ENCODE measurements at places on chromosomes 2 and 18.
A peak's percentile ranks its signal among the peaks of the same experiment; 100 is the strongest.

GRCh38 chr18:77199707-77200106 is 49.9 kb upstream of the GALR1 start:
- DNase-seq, result no peak

DNA sequence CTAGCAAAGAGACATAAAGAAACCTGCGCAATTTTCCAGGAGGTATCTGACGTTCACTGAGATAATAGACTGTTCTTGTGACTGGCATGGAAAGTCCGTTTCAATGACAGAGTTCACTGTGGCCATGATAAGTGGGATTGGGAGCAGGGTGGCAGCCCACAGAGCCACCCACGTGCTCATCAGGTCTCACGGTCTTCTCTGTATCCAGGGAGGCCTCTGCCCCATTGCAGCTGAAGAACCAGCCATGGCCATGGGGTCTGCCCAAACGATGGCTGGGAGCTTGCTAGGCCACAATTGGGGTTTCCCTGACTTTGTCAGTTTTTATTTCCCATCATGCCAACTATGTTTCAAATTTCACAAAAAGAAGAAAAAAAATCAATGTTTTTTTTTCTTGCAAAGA is 57.2 kb downstream of the PDCL3 start:
- DNase-seq, result no peak

GRCh38 chr2:58900246-58901027 is 659.3 kb upstream of the FANCL start:
- no peak for DNase-seq

DNA sequence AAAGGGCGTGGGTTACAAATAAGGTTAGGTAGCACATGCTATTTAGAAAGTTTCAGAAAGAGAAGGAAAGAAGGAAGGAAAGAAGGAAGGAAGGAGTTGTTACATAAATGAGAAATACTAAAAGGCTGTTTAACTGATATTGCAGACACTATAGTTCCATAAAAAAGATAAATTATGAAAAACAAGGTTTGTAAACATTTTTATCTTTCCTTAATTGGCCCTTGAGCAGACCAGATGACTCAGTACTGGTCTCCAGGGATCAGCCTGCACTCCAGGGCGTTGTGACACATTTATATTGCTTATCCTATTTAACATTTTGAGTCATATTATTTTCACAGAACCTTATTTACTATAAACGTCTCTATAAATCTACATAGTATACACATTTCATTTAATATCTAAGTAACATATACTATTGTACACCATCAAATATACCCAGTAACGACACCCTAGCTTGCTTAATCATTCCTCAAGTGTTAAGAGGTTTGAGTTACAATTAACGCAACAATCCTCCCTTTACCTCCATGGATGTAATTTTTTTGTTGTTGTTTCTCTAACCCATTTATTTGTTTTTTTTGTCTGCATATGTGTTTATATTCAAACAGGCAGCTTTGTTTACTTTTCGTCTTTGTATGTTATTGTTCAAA is 2.8 kb upstream of the RAB31 start:
- no peak for DNase-seq

DNA sequence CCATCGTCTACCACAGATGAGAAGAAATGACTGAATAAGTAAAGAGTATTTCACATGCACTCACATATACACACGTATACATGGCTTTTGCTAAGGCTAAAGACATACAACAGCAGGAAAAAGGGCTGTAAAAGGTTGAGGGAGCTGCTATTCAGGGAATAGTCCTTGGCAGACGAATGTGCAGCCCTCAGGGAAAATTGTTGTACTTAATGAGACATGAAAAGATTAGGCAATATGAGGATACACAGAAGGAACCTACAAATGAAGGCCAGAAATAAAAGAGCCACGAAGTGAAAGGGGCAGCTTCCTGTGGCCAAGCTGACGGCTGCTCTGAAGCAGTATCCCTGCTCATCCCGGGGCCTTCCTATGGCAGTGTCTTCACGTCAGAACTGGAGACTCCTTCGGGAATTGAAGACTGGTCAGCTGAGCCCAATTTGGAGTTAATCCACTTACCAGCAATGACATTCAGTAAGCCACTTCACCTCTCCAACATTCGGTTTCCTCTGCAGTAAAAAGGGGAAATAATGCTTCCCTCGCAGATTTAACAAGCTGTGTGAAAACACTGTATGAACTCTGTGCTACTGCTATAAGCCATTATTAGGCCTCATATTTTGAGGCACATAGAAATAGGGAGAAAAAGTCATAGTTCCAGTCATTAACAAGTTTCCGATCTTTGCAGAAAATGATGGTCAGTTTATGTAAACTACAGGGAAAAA is 221.8 kb downstream of the STK39 start:
- no peak for DNase-seq

GRCh38 chr18:67104700-67105284 is 411.7 kb downstream of the DSEL start:
- DNase-seq, result peak; percentile 4

DNA sequence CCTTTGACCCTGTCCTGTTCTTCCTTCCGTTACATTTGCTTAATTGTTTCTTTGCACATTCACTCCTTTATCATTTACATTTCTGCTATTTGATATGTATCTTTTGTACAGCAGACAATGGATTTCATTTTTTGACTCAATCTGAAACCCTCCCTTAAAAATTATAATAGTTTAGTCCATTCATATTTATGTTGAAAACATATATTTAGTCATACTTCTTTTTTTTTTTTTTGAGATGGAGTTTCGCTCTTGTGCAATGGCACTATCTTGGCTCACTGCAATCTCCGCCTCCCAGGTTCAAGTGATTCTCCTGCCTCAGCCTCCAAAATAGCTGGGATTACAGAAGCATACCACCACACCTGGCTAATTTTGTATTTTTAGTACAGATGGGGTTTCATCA is 95.3 kb upstream of the TGFA start:
- DNase-seq, result no peak

DNA sequence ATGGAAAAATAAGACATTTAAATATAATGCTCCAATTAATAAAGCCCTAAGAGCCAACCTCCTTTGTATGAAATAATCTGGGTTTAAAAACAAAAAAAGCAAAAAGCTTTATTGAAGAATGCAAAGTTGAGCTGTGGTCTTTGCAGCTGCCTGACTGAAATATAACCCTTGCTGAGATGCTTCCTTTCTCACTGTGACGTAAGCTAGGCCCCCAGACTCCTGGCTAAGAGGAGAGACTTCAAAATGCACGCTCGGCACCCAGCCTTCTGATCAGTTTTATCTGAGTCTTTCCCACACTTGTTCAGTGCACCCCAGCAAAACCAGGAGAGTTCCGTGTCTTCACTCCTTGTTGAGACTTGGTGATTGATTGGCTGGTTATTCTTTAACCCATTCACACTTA is 115.3 kb downstream of the BCL11A start:
- DNase-seq, result no peak

DNA sequence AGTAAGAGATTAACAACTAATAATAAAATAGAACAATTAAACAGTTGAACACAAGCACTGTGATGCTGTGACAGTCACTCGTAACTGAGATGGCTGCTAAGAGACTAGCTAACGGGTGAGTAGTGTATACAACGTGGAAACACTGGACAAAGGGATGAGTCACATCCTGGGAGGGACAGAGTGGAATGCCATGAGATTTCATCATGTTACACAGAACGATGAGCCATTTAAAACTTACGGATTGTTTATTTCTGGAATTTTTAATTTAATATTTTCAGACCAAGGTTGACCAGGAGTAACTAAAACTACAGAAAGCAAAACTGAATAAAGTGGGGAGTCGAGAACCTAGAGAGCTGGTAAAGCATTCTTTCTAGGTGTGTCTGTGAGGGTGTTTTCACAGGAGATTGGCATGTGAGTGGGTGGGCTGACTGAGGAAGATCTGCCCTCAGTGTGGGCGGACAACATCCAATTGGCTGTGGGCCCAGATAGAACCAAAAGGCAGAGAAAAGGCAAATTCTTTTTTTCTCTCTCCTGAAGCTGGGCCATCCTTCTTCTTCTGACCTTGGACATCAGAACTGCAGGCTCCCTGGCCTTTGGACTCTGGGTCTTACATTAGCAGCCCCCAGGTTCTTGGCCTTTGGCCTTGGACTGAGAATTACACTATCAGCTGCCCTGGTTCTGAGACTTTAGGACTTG is 14.6 kb downstream of the TMSB10 start:
- no peak for DNase-seq

- DNase-seq, result no peak
Measured at GRCh38 chr18:49547701-49548100, 14.2 kb upstream of the LIPG start.

DNA sequence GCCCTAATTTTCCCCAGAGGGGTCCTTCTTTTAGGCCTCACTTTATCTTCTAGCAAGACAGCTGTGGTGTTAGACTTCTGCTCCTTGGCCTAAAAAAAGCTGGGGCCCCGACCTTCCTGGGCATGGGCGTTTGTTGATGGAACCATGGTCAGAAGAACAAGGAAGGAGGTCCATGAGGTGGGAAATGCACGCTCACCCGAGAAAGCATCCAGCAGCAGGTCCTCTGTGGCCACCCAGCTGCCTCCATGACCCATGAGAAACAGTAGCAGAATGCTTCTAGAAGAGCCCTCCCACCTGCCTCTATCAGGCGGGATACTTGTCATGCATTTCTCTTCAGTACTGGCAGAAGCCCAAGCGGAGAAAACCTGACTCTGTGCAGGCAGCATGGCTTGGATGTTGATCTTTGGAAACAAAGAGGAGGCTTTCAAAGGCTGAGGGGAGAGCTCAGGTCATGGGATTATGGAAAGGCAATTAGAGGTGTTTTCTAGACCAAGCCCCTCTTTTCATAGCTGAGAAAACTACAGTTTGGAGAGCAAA is 249.1 kb downstream of the FAM210A start:
- DNase-seq, result no peak

DNA sequence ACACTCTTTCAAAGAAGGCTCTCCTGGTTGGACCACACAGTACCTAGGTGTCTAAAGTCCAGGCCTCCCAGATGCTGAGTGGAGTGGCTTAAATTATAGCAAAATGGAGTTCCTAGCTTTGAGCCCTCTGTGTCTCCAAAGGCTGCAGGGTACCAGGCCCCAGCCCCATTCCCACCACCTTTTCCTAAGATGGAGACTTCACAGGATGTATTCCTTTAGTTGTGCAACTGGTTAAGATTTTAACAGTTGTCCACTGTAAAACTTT is 4.9 kb downstream of the SMAD7 start:
- no peak for DNase-seq

DNA sequence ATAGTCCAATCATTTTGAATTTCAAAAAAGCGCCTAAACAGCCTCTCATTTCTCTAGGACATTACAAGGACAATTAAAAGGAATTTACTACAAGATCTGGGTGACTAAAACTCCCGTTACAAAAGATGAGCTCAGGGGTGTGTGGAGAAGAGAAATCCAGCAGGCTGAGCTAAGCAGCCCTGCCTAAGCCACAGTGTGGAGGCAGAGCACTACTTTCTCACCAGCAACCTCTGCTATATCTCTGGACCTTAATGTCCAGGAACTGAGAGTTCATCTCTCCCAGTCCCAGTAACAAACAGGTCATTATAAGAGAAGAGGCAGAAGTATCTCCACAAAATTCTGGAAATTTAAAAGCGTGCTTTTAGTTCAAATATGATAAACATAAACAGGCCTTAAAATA is 18.9 kb upstream of the ANKRD62 start:
- DNase-seq, result no peak

- no peak for DNase-seq
Measured at GRCh38 chr18:35432565-35433001, 55.4 kb upstream of the ZNF396 start.

DNA sequence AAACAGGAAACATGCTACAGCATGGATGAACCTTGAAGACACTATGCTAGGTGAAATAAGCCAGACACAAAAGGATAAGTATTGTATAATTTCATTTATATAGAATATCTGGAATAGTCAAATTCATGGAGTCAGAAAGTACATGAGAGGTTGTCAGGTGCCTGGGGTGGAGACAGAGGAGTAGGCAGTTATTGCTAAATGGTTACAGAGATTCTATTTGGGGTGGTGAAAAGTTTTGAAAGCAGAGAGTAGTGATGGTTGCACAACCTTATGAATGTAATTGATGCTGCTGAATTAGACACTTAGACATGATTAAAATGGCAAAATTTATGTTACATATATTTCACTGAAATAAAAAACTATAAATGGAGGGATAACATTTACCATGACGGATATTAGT is 197.4 kb downstream of the VAPA start:
- DNase-seq, result no peak

- DNase-seq, result no peak
Measured at GRCh38 chr18:55869556-55870501, 281.8 kb upstream of the TCF4 start.

- no peak for DNase-seq
Measured at GRCh38 chr18:3330622-3331021, 68.7 kb downstream of the MYL12B start.

- no peak for DNase-seq
Measured at GRCh38 chr2:132760405-132760804, 90.4 kb upstream of the LYPD1 start.

GRCh38 chr2:152825834-152826233 is 107.4 kb downstream of the ARL6IP6 start:
- no peak for DNase-seq

GRCh38 chr2:229815342-229815741 is 101.0 kb upstream of the DNER start:
- no peak for DNase-seq

GRCh38 chr2:58852905-58853304 is 611.8 kb upstream of the FANCL start:
- no peak for DNase-seq

DNA sequence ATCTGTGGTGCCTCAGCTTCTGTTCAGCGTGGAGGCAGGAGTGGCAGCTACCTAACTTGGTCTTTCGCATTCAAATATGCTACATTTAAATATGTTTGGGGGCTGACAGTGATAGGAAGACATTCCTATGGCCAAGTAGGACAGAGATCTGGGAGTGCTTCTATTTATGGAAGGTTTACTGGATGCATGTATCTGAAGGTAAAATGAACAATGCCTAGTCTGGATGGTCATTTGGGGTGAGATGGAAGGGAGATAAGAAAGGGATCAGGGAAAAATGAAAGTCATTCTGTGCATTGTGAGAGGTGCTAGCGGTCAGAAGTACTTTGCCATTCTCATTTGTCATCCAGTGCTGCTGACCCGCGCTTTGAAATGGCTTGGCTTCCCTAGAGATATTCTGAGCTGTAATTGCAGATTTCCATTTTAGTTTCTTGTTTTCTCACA is 300.9 kb upstream of the FBXO11 start:
- DNase-seq, result no peak

DNA sequence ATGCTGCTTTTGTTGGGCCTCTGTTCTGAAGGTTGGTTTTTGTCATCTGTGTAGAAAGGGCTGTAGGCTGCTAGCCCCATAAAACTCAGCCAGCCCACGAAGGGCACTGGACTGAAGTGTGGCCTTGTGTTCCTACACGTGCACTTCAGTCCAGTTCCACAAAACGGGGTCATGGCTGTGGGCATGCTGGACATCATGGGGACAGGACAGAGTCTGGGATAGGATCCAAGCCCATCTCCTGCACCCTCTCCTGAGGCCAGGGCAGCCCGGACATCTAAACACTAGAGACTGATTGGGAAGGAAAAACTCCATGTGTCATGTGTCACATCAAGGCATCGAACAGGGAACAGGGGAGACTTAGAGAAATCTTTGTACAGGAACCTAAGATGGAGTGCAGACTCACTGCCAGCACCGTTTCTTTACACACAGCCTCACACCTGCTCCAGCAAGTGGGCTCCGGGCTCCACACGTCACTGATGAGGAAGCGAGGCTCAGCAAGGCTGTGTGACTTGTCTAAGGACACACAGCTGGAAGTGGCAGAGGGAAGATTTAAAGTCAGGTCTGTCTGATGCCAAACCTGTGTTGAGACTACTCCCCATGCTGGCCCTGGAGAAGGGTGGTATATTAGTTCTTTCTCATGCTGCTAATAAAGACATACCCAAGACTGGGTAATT is 74.8 kb upstream of the BCL2L11 start:
- DNase-seq, result no peak

Data from urinary bladder (tissue), 4 donors.